ENCODE measurements at places on chromosomes 4 and X. TPM values are rescaled to one million over a fixed set of nuclear protein-coding genes. Genes with fewer than 3 reads are reported as not detected.
A peak's percentile ranks its signal among the peaks of the same experiment; 100 is the strongest.

Gene SSX4B
- total RNA-seq = not detected

Gene CYSLTR1
- 20.8 TPM for total RNA-seq

Gene SPANXA1
- total RNA-seq = not detected

GRCh38 chrX:33142331-33142730, 69.0 kb downstream of the DMD start:
- H3K27ac ChIP-seq = no peak overlapping the region
- H3K27me3 ChIP-seq = no peaks in the 10 kb centered on the region
- no peak overlapping the region for H3K4me3 ChIP-seq
- DNase-seq = no peak
- H3K36me3 ChIP-seq = no peaks in the 10 kb centered on the region
- H3K4me1 ChIP-seq = no peaks in the 10 kb centered on the region

DNA sequence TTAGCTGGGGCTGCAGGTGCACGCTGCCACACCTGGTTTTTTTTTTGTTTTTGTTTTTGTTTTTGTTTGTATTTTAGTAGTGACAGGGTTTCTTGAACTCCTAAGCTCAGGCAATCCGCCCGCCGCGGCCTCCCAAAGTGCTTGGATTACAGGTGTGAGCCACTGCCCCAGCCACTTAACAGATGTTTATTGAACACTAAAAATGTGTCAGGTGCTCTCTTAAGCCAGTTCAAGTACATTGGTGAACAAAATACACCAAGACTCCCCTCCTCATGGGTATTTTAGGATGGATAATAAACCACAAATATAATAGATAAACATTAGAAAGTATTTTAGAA, 69.9 kb downstream of the TRAPPC11 start:
- H3K27ac ChIP-seq = no peak overlapping the region
- H3K4me3 ChIP-seq = no peak overlapping the region
- H3K36me3 ChIP-seq = no peaks in the 10 kb centered on the region
- H3K4me1 ChIP-seq = peaks cover under 1% of the 10 kb centered on the region
- DNase-seq = no peak

DNA sequence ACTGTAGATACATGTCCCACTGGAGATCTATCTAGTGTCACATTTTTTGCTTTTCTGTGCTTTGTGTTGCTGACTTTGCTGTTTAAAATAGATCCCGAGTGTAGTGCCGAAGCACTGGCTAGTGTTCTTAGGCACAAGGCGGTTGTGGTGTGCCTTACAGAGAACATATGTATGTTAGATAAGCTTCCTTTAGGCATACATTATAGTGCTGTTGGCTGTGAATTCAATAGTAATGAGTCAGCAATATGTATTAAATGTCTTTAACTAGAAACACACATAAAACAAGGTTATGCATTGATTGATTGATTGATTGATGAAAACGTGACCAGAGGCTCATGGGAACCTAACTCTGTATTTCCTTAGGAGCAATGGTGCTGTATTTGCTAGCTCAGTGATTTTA, 56.2 kb downstream of the COX7B2 start:
- H3K27ac ChIP-seq = no peak overlapping the region
- no peaks in the 10 kb centered on the region for H3K4me1 ChIP-seq
- no peak overlapping the region for H3K4me3 ChIP-seq
- H3K36me3 ChIP-seq = no peaks in the 10 kb centered on the region

GRCh38 chr4:88610771-88611170, 18.5 kb downstream of the HERC3 start:
- no peak overlapping the region for H3K4me3 ChIP-seq
- no peak for DNase-seq
- peaks cover 67% of the 10 kb centered on the region for H3K4me1 ChIP-seq
- no peaks in the 10 kb centered on the region for H3K27me3 ChIP-seq
- H3K27ac ChIP-seq = peak overlapping the region; percentile 63
- H3K36me3 ChIP-seq = peaks cover 70% of the 10 kb centered on the region
